ENCODE measurements at places on chromosomes 13 and 19. TPM values are rescaled to one million over a fixed set of nuclear protein-coding genes. Genes with fewer than 3 reads are reported as not detected.
A peak's percentile ranks its signal among the peaks of the same experiment; 100 is the strongest.

The NR1H2 gene
- polyA plus RNA-seq: 24.1 TPM

The LHB gene
- not detected for polyA plus RNA-seq

The RNF113B gene
- polyA plus RNA-seq: not detected

The GPR12 gene
- 0.06 TPM for polyA plus RNA-seq

The IGFL2 gene
- 1.0 TPM for polyA plus RNA-seq

The TTYH1 gene
- polyA plus RNA-seq: 3.5 TPM

The GMIP gene
- 9.1 TPM for polyA plus RNA-seq

The ZNF66 gene
- polyA plus RNA-seq: 3.6 TPM

- DNase-seq: no peak
These were observed 205.1 kb downstream of the DACH1 start for GRCh38 chr13:71661921-71662320.

- DNase-seq: no peak
These were observed 1.9 kb upstream of the ZNF628 start for GRCh38 chr19:55474269-55475265.

DNA sequence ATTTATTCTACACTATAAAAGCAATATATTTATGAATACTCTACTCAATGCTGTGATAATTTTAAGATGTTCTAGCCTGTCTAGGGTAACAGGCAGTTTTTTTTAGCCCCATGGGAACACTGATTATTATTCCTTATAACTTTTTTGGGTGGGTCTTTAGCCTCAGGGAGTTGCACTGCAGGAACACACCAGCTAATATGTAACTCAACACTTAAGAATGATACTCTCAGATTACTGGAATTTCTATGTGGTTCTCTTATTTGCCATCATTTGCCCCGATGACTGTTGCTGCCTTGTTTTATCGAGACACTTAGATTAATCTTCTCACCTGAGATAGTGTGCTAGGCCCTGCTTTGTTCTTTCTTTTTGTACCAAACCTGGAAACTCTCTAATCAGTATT lies 396.9 kb upstream of the SLITRK1 start:
- no peak for DNase-seq

GRCh38 chr13:30121666-30122065 lies 185.7 kb downstream of the KATNAL1 start:
- DNase-seq: no peak

- no peak for DNase-seq
These were observed 202.8 kb upstream of the ZNF536 start for GRCh38 chr19:30169196-30169900.

DNA sequence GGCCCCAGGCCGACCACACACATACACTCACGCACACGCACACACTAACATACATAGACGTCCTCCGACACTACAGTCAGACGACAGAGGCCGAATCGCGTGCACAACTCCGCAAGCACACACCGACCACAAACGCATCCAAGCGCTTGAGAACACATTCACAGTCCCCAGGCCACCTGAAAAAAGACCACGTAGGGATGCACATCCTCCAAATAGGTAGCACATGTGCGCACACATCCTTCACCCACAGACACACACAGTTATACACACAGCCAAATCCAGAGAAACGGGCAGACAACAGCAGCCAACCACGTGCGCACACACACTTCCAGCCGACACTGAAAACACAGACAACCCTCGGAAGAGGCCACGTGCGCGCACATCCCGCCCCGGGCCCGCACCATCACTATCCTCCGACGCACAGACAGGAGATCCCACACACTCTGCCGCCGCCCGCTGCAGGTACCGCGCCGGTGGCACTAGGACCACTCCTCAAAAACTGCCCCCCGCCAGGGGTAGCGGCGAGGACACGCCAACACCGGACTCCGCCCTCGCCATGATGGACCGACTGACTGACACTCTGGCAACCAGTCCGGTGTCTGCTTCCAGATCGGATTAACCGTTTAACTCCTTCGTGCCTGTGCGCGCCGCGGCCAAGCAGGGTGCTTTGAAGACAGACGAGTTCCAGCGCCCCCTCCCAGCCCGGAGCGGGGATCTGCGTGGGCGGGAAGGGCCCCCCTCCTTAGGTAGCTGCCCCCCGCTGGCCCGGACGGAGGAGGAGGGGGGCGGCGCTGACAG lies 493 bp upstream of the PDE4A start:
- no peak for DNase-seq

GRCh38 chr13:85772367-85772766 lies 26.9 kb downstream of the SLITRK6 start:
- DNase-seq: no peak

- no peak for DNase-seq
These were observed 14.4 kb downstream of the IL17D start for GRCh38 chr13:20717581-20718542.

DNA sequence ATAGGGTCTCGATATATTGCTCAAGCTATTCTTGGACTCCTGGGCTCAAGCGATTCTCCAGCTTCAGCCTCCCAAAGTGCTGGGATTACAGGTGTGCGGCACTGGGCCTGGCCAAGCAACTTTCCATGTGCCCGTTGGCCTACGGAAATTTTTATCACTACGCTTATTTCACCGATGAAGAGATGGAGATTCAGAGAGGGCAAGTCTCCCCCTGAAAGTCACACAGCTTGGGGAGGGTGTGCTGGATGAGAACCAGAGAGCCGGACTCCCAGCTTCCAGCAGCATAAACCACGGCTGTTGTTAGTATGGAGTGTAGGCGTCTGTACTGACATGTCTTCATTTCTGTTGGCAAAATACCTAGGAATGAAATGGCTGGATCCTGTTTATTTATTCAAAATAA lies 11.8 kb upstream of the GNA11 start:
- DNase-seq: no peak

DNA sequence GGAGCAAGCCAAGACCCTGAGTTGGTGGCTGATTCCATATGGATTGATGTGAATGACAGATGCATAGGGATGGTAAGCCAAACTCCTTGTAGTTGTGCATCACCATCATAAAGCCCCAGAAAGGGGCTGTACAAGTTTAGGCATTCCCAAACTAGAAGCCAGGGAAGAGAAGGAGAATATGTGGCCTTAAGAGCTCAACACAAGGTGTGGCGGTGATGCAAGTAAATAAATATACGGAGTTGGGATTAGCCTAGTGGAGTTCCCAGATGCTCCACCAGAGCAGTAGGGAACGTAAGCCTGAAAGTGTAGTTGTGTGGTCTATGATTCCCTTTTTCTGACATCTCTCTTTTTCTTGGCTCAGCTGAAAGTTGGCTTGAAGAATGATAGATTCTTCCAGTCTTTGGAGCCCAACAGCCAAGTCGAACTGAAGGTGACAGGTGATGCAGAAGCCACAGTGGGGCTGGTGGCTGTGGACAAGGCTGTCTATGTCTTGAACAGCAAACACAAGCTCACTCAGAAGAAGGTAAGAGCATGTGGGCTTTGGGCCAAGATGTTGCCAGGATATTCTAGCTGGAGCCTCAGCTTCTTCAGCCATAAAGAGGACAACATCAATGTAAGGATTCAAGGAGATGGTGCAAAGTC lies 30.1 kb downstream of the RDH8 start:
- DNase-seq: peak; percentile 18

DNA sequence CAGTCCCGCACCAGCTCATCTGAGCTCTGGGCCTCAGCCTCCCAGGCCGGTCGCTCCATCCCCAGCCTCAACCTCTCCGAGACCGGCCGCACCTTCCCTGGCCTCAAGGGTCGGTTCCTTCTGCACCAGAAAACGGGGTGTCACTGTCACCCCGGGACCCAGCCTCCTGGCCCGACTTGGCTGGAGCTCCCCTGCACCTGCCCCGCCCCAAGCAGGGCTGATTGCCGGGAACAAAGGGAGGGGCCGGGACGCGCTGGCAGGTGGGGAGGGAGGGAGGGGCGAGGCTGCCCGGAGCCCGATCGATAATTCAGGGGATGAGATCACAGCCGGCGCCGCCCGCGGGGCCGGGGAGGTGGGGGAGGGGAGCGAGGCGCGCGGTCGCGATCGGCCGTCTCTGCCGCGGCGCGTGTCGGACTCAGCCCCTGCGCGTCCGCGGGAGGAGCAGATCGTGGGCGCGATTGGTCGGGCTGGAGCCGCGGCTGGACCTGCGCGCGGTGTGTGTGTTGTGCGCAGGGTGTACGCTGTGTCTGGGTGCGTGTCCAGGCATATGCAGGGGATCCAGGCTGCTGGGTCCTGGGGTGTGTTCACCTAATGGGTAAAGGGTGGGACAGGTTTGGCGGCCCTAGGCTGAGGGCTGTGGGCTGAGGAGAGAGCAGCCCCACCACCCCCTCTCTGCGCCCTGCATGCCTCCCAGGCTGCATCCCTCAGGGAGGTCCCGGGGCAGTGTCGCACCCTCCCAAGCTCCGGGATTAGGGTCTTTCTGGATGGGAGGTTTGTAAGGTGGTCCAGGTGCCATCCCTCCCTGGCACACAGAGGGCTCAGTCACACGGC lies 1.1 kb upstream of the SHC2 start:
- DNase-seq: no peak

DNA sequence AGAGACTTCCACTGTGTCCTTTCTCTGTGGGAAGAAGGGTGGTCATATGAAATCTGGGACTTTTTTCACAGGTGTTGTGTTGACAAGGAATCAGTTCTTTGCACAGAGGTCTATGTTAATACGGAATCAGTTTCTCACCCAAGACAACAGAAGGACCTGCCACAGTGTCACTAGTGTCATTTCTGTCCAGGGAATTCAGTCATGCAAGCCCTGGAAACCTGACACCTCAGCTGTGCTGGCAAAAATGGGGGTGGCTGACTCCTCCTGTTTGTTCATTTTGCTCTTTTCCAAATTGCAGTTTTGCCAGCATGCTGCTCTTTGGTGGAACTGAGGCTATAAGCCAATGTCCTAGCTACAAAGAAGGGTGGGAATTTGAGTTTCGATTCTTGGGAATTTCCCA lies 49.8 kb upstream of the ESD start:
- DNase-seq: no peak
